ENCODE measurements at places on chromosomes 16 and 17.
A peak's percentile ranks its signal among the peaks of the same experiment; 100 is the strongest.

DNA sequence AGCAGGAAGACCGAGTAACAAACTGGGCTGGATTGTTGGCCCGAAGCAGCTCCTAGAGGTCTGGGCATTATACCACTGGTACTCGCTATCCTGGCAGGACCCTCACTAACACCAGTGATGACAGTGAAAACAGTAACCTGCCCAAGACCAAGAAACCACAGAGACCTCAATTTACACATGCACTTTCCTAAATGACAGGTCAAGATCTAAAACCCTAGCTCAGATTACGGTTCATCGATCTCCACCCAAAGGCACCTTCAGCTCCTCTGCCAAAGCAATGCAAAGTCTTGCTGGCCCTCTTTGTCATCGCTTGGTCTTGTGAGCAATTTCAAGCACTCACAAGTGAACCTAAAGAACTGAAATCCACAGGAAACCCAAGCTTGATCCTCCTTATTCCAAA lies 1.5 kb downstream of the PIP4K2B start:
- DNase-seq = no peak

- DNase-seq = no peak
Measured at GRCh38 chr17:73588891-73589290, 55.4 kb downstream of the SDK2 start.

GRCh38 chr16:9906218-9906617 lies 276.0 kb downstream of the GRIN2A start:
- DNase-seq = no peak

DNA sequence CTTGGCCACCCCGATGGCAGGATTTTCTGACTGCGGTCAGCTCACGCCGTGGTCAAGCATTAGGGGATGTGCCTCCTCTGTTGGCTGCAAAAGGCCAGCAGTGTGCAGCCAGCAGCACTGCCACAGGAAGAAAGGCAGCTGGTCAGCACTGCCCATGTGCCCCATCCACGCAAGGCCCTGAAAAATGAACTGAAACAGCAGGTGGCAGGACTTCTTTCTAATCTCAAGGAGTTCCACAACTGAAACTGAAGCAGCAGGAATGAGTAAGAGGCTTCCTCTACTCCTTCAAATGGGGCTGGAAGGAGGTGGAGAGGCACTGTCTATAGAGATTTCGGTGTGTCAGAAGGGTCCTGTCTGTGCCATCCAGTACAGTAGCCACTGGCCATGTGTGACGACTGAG lies 3.2 kb downstream of the ZNF500 start:
- no peak for DNase-seq

DNA sequence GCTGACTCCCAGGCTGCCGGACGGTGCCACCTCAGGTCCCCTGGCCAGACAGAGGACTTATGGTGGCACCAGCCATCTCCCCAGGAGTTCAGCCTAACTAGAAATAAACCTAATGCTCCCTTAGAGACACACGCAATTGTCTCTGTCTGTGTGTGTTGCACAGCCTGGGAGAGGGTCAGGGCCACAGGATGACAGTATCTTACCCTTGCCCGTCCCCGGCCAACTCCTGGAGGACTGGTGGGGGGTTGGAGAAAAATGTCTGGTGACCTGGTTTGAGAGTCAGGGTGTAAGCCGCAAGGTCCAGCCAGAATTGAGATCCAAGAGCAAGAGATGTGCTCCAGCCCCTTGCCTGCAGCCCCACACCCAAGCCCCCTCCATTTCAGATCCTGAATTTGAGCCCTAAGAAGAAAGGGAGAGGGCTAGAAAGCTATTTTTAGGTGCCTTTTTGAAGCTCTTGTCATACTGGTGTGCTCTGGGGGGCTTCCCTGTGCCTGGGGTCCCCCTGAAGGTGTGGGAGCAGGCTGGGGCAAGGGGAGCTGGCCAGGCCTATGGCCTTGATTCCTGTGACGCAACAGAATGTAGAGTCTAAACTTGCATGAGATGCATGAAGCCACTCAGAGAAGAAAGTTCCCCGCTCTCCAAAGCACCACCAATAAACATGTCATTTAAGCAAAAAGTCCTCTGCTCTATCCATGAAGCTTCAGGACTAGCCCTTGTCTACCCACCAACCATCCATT lies 12.9 kb downstream of the ZNF319 start:
- no peak for DNase-seq

DNA sequence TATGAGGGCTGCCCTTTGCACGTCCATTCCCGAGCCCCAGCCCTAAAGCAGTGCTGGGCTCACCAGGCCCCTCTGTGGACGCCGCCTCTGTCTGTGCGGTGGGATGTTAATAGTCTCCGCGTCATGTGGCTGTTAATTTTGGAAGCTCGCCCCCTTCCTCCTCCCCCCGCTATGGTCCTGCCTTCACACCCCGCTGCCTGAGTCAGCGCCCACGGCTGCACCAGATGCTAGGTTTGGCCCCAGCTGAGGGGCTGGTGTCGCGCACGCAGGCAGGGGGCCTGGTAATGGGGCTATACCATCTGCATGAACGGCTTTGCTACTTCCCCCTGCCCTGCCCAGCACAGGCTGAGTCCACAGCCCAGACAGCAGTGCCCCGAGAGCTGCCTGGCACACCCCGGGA lies 4.1 kb upstream of the SSTR5 start:
- DNase-seq = no peak

- DNase-seq = no peak
Measured at GRCh38 chr16:21611556-21612384, 12.4 kb downstream of the METTL9 start.

- no peak for DNase-seq
Measured at GRCh38 chr16:53629151-53629550, 74.5 kb downstream of the RPGRIP1L start.

DNA sequence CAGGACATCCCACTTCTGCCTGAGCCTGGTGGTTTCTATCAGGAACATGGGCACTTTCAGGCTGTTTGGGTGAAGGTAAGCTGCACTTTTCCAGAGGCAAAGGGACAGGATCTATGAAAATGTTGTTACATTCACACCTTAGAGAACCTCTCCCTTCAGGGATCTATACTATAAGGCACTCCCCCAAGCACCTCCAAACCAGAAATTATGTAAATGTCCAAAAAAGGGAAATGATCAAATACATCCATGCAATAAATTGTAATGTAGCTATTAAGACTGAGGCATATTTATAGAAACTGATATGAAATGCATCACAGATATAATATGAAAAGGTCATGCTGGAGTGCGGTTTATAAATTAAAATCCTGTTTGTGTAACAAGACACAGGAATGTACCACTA lies 23.3 kb upstream of the COG7 start:
- DNase-seq = no peak

GRCh38 chr17:67606471-67606870 lies 111.3 kb upstream of the NOL11 start:
- DNase-seq = no peak

GRCh38 chr17:63488851-63489250 lies 12.0 kb downstream of the ACE start:
- no peak for DNase-seq

- no peak for DNase-seq
Measured at GRCh38 chr16:30137897-30138296, 14.9 kb upstream of the MAPK3 start.

GRCh38 chr16:88118376-88118775 lies 167.1 kb downstream of the BANP start:
- no peak for DNase-seq

DNA sequence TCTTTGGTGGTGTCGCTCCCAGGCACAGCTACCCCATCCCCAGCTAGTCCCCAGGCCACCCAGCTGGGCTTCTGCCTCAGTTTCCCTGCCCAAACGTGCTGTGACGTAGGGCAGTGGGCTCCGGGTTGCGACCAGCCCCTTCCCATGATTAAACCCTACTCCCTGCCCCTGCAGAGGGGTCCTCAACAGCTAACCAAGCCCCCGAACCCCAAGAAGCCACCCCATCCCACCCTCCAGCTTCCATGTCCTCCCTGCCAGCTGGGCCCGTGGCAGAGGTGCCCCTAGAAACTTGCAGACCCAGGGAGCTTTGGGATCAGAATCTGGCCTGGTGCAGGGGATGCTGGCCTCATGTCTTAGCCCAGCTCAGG lies 879 bp upstream of the NTN3 start:
- no peak for DNase-seq

- peak; percentile 99 for DNase-seq
Measured at GRCh38 chr17:2303204-2304188, at the start of the genes SMG6 and SRR. SMG6 (minus strand) TSS chr17:2303785; CDS start chr17:2303720, 65 bp downstream. SRR (plus strand) TSS chr17:2303950; CDS start chr17:2315561, 11,611 bp downstream.

DNA sequence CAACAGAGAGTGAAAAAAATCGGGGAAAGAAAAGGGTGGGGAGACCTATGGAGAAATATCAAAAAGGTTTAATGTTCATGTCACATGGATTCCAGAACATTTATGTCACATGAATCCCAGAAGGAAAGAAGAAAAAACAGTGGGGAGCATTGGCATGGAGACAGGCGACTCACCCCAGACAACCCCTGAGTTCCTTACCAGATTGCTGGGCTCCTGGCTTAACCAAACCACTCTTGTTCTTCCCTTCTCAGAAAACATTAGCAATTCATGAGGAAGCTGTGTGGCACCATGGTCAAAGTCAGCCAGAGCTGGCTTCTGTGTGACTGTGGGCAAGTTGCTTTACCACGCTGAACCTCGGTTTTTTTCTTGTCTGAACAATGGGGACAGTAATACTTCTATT lies 49.6 kb upstream of the CLEC19A start:
- DNase-seq = no peak

DNA sequence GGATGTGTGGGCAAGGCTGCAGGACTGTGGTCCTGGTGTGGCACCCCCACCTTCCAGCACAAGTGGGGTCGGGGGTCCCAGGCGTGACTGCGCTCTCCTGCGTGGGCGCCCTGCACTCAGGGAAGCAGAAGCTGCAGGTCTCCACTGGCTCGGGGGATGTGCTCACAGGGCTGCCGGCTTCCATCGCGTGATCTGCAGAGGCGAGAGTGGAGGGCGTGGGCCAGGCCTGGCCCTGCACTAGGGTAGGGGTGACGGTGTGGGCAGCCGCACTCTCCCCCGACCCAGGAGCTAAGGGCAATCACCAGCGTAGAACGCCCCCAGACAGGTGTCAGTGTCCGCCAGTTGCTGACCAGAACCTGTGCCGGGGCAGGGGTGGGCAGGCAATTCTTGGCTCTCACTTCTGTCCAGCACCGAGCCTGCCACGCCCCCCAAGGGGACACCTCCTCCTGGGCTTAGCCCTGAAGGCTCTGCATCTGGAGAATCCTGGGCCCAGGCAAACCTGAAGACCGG lies 32.3 kb downstream of the TNFRSF13B start:
- no peak for DNase-seq

GRCh38 chr17:48348352-48348751 lies 81.7 kb downstream of the SKAP1 start:
- DNase-seq = no peak

- no peak for DNase-seq
Measured at GRCh38 chr17:81103379-81103778, 61.9 kb upstream of the PVALEF start.

DNA sequence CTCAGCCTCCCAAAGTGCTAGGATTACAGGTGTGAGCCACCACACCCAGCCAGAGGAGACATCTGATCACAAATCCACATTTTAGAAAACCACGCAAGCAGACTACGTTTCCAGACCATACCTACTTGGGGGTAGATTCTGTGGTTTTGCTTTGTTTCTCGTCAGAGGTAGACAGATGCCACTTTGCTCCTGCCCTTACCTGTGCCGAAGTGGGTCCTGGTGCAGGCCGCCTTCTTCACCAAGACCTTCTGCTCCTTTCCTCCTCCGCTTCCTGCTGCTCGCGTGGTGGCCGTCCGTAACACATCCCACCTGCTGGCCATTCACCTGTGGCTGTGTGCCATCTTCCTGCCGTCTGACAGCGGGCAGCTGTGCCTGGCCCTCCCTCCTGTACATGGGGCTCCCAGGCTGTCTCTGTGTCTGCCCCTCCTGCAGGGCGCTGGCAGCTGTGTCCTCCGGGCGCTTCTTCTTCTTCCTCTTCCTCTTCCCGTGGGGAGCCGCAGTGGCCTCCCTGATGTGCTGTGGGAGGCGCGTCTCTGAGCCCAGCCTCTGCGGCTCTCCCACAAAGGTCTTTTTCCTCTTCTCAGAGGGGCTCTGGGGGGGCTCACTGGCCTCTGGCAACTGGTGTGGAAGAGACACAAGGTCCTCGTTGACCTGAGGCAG lies 21.2 kb upstream of the CYTH1 start:
- no peak for DNase-seq

DNA sequence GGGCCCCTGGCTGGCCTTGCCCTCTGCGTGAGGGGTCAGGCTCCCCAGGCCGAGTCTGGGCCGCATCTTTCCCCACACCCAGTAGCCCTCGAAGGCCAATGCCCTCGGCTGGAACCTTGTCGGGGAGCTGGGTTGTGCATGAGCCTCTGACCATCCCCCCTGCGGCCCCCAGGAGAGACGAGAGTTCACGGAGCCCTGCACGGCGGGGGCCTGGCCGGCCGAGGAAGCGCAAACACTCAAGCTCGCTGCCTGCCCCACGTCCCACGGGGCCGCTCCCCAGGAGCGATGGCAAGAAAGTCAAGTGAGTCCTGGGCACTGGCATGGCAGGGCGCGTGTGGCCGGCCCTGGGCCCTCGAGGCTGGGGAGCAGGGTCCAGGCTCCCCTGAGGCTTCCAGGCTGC lies 57.3 kb downstream of the BAHCC1 start:
- no peak for DNase-seq

DNA sequence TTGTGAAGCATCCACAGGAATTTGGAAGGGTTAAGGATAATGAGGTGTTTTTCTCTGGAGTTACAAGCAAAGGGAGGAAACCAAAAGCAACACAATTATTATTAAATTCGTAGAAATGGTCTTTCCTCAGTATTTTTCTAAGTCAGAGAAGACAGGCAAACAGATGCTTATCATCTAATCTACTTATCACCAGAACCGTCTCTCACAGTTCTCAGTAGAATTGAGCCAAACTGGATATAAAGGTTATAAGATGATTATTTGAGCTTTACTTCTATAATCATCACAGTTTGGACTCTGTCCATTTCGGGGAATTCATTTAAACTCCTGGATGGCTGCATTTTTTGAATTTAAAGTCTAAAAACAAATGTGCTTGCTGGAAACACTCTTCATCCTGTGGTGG lies 245.0 kb downstream of the KCNJ2 start:
- DNase-seq = no peak

DNA sequence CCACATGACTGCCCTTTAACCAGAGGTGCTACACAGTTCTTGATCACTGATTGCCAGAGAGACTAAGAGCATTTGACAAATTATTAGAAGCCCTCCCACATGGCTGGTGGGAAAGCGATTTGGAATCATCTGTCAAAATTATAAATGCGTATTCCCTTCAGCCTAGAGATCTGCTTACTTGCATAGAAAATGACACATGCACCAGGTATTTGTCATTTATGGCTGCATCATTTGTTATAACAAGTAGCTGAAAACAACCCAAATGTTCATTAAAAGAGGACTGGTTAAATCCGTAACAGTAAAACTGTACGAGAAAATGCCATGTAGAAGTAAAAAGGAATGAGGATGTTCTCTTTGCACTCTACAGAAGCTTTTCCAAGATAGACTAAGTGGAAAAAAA lies 21.4 kb downstream of the BCO1 start:
- DNase-seq = no peak
